Stomach (tissue), 19 donors: ENCODE measurements at places on chromosomes 7 and 10. TPM values are rescaled to one million over a fixed set of nuclear protein-coding genes. Genes with fewer than 3 reads are reported as not detected.

DNA sequence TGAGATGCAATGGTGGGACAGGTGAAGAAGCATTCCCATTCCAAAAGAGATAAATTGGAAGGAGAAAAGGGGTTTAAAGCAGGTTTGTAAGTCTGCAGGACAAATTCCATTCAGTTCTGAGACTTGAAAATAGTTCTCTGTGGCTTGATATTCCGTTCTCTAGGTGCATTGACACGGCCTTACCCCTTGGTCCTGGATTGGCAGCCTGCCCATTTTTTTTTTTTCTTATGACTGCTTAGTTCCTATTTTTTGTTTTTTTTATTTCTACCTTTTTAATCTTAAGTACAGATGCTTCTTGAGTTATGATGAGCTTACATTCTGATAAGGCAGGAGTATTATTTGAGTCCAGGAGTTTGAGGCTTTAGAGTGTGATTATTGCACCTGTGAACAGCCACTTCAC lies 70.6 kb downstream of the MLLT10 start:
- H3K27me3 ChIP-seq, result no peaks in the 10 kb centered on the region
- no peak overlapping the region for H3K27ac ChIP-seq
- H3K4me3 ChIP-seq, result no peak overlapping the region
- H3K4me1 ChIP-seq, result peaks cover 3% of the 10 kb centered on the region
- H3K36me3 ChIP-seq, result no peaks in the 10 kb centered on the region
- peak; percentile 17 for DNase-seq

- peaks cover 50% of the 10 kb centered on the region for H3K4me1 ChIP-seq
- H3K36me3 ChIP-seq, result peaks cover 12% of the 10 kb centered on the region
- no peak for DNase-seq
- peaks cover 48% of the 10 kb centered on the region for H3K27me3 ChIP-seq
- H3K4me3 ChIP-seq, result peak overlapping the region; percentile 61
- peak overlapping the region; percentile 95 for H3K27ac ChIP-seq
Measured at GRCh38 chr7:128831994-128832879, 2.0 kb downstream of the FLNC start.

- no peaks in the 10 kb centered on the region for H3K36me3 ChIP-seq
- no peak overlapping the region for H3K4me3 ChIP-seq
- H3K27me3 ChIP-seq, result no peaks in the 10 kb centered on the region
- no peak overlapping the region for H3K27ac ChIP-seq
Measured at GRCh38 chr7:153022475-153023193, 263.1 kb downstream of the ACTR3B start.

GRCh38 chr10:117677239-117677638 lies 134.7 kb downstream of the EMX2 start:
- no peaks in the 10 kb centered on the region for H3K27me3 ChIP-seq
- no peak overlapping the region for H3K4me3 ChIP-seq
- H3K27ac ChIP-seq, result no peak overlapping the region
- no peak for DNase-seq

- H3K27me3 ChIP-seq, result no peaks in the 10 kb centered on the region
- no peak for DNase-seq
- no peaks in the 10 kb centered on the region for H3K36me3 ChIP-seq
Measured at GRCh38 chr10:53029449-53029848, 256.9 kb upstream of the MBL2 start.

DNA sequence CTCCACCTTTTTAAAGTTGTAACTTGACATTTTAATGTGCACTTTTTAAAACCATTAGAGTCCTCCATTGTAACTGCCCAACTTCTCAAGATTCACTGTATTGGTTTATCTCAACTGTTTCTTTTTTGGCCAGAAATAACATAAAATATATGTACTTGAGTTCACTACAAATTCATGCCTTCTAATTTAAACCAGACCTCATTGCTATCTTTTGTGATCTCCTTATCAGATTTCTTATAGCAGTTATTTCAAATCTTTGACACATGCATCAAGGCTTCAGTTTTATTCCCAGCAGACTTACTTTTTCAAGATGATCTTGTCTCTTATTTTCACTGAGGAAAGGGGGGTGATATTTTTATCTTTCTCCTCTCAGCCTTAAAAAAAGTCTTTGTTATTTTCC lies 154.3 kb downstream of the PHF14 start:
- no peaks in the 10 kb centered on the region for H3K4me1 ChIP-seq
- no peaks in the 10 kb centered on the region for H3K36me3 ChIP-seq
- H3K4me3 ChIP-seq, result no peak overlapping the region
- no peak overlapping the region for H3K27ac ChIP-seq

DNA sequence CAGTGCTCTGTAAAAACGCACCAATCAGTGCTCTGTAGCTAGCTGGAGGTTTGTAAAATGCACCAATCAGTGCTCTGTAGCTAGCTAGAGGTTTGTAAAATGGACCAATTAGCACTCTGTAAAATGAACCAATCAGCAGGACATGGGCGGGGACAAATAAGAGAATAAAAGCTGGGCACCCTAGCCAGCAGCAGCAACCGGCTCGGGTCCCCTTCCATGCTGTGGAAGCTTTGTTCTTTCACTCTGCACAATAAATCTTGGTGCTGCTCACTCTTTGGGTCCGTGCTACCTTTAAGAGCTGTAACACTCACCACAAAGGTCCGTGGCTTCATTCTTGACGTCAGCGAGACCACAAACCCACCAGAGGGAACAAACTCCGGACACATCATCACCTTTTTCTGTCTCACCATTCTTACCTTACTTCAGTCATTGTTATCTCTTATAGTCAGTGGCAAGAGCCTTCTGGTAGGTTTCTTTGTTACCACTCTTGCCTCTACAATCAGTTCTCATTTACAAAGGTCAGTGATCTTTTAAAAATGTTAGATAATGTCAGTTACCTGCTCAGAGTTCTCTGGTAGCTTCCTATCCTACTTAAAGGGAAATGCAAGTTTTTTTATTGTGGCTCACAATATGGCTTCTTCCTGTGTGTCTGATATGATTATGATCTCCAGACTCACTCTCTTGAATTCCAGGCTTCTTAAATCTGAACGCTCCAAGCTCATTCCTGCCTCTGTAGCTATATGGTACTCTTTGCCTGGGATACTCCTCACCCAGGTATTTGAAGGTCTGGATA lies 4.5 kb downstream of the STAM start:
- H3K36me3 ChIP-seq, result no peaks in the 10 kb centered on the region
- H3K4me3 ChIP-seq, result no peak overlapping the region
- no peaks in the 10 kb centered on the region for H3K27me3 ChIP-seq
- H3K27ac ChIP-seq, result peak overlapping the region; percentile 93

GRCh38 chr10:127871631-127872010 lies 21.1 kb downstream of the CLRN3 start:
- H3K4me1 ChIP-seq, result peaks cover 9% of the 10 kb centered on the region
- no peak for DNase-seq
- peaks cover 15% of the 10 kb centered on the region for H3K27me3 ChIP-seq
- H3K36me3 ChIP-seq, result no peaks in the 10 kb centered on the region
- no peak overlapping the region for H3K4me3 ChIP-seq

GRCh38 chr7:101983147-101983811 lies 165.9 kb downstream of the CUX1 start:
- no peak for DNase-seq
- H3K4me1 ChIP-seq, result no peaks in the 10 kb centered on the region
- H3K27me3 ChIP-seq, result no peaks in the 10 kb centered on the region
- H3K36me3 ChIP-seq, result peaks cover 12% of the 10 kb centered on the region

GRCh38 chr10:23918839-23919238 lies 290.1 kb upstream of the KIAA1217 start:
- no peak overlapping the region for H3K4me3 ChIP-seq
- peaks cover 6% of the 10 kb centered on the region for H3K4me1 ChIP-seq
- no peak overlapping the region for H3K27ac ChIP-seq

GRCh38 chr10:23755556-23755955 lies 316.7 kb downstream of the OTUD1 start:
- no peaks in the 10 kb centered on the region for H3K36me3 ChIP-seq
- no peaks in the 10 kb centered on the region for H3K4me1 ChIP-seq
- H3K27ac ChIP-seq, result no peak overlapping the region
- no peak for DNase-seq
- no peaks in the 10 kb centered on the region for H3K27me3 ChIP-seq
- H3K4me3 ChIP-seq, result no peak overlapping the region

DNA sequence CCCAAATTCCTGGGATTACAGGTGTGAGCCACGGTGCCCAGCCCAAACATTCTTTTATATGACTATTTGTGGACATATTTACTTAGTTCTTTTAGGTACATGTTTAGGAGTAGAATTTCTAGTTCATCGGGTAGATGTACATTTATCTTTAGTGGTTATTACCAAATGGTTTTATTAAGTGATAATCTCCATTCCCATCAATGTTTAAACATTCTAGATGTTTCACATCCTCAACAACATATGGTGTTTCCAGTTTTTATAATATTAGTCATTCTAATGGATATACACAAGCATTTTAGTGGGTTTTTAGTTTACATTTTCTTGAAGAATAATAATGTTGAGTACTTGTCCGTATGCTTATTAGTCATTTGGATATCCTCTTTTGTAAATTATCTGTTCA lies 131.7 kb downstream of the RTKN2 start:
- H3K27me3 ChIP-seq, result no peaks in the 10 kb centered on the region
- no peak overlapping the region for H3K27ac ChIP-seq
- no peaks in the 10 kb centered on the region for H3K4me1 ChIP-seq

DNA sequence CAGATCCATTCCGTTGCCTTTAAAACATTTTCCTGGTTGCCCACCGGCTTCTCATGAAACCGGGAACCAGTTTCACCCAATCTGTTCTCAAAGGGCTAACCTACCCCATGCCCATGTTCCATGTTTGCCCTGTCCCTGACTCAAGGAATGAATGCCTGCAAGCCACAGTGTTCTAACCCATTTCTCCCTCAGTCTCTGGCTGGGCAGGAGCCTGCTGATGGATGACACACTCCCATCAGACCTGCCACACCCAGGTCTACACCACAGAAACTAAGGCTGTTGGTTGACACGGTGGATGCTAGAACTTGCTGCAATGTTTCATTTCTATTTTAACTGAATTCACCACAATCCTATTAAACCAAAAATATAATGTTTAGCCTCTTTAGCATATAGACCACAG lies 15.6 kb downstream of the CLRN3 start:
- no peaks in the 10 kb centered on the region for H3K27me3 ChIP-seq
- no peak overlapping the region for H3K27ac ChIP-seq
- peaks cover 26% of the 10 kb centered on the region for H3K4me1 ChIP-seq

DNA sequence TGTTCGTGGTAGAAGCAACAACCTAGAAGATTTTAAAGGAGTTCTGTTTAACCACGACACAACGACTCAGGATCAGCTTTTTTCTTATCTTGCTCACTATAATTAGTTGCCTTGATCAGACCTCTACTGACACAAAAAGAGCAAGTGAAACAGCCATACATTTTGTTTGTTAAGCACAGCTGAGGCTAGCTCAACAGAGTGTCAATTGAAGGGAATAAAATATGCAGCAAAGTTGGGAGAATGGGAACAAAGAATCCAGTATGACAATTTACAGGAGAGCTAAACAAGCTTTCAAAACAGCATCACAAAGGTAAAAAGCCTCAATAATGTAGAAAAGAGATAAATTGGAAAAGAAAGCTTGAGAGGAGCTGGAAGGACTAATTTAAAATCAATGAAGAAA lies 40.5 kb upstream of the HERPUD2 start:
- H3K36me3 ChIP-seq, result no peaks in the 10 kb centered on the region
- H3K27me3 ChIP-seq, result no peaks in the 10 kb centered on the region
- H3K4me3 ChIP-seq, result no peak overlapping the region
- no peaks in the 10 kb centered on the region for H3K4me1 ChIP-seq
- DNase-seq, result no peak

GRCh38 chr7:135759532-135759931 lies 10.9 kb upstream of the FAM180A start:
- H3K27ac ChIP-seq, result no peak overlapping the region
- H3K4me1 ChIP-seq, result peaks cover 9% of the 10 kb centered on the region
- H3K4me3 ChIP-seq, result no peak overlapping the region
- no peak for DNase-seq

GRCh38 chr10:58322072-58322834 lies 12.6 kb upstream of the UBE2D1 start:
- H3K36me3 ChIP-seq, result no peaks in the 10 kb centered on the region
- peak; percentile 21 for DNase-seq
- H3K27me3 ChIP-seq, result peaks cover 4% of the 10 kb centered on the region
- H3K27ac ChIP-seq, result peak overlapping the region; percentile 34

DNA sequence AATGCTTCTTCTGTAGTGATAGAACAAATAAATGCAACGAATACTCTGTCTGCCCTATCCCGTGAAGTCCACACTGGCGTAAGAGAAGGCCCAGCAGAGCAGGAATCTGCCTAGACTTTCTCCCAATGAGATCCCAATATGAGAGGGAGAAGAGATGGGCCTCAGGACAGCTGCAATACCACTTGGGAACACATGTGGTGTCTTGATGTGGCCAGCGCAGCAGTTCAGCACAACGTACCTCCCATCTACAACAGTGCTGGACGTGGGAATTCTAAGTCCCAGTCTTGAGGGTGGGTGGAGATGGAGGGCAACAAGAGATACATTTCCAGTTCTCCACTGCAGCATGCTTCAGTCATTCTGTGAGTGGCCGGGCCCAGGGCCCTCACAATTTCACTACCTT lies 45.8 kb downstream of the FIGNL1 start:
- H3K27ac ChIP-seq, result no peak overlapping the region
- no peak overlapping the region for H3K4me3 ChIP-seq
- no peak for DNase-seq
- H3K4me1 ChIP-seq, result no peaks in the 10 kb centered on the region

DNA sequence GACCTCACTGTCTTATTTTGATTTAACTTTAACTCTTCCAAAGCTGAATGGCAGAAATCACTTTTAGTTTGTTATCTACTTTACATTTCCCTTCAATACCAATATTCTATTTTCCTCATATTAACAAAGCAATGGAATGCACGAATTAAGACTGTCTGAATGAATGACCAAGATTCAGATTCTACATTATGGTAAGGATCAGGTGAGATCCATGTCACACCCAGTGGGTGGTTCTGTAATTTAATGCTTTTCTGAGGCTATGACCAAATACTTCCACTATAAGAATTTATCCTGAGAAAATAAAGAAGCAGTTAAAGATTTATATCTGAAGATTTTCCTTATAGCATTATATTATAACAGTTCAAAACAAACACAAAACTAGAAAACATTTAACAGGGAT lies 90.2 kb upstream of the NUPR2 start:
- H3K4me3 ChIP-seq, result no peak overlapping the region
- no peaks in the 10 kb centered on the region for H3K27me3 ChIP-seq
- H3K27ac ChIP-seq, result no peak overlapping the region

- no peaks in the 10 kb centered on the region for H3K4me1 ChIP-seq
- no peaks in the 10 kb centered on the region for H3K27me3 ChIP-seq
- H3K36me3 ChIP-seq, result no peaks in the 10 kb centered on the region
- no peak overlapping the region for H3K4me3 ChIP-seq
Measured at GRCh38 chr10:114328441-114328812, 75.9 kb downstream of the AFAP1L2 start.

- DNase-seq, result peak; percentile 80
- no peak overlapping the region for H3K4me3 ChIP-seq
- no peak overlapping the region for H3K27ac ChIP-seq
- no peaks in the 10 kb centered on the region for H3K36me3 ChIP-seq
Measured at GRCh38 chr7:121081327-121081936, 92.9 kb downstream of the CPED1 start.

GRCh38 chr10:59582780-59583179 lies 126.9 kb downstream of the SLC16A9 start:
- H3K27ac ChIP-seq, result no peak overlapping the region
- DNase-seq, result no peak
- H3K27me3 ChIP-seq, result no peaks in the 10 kb centered on the region
- no peaks in the 10 kb centered on the region for H3K36me3 ChIP-seq

- H3K36me3 ChIP-seq, result no peaks in the 10 kb centered on the region
- no peak for DNase-seq
- H3K27me3 ChIP-seq, result peaks cover 45% of the 10 kb centered on the region
- H3K27ac ChIP-seq, result no peak overlapping the region
Measured at GRCh38 chr10:99329554-99330346, 594 bp downstream of the CNNM1 start.

Gene ATOH7
- total RNA-seq, result not detected

Gene DNMBP
- 39.7 TPM for total RNA-seq

Gene MMD2
- not detected for total RNA-seq

Gene SLC18A3
- total RNA-seq, result not detected

Gene GPR22
- not detected for total RNA-seq

Gene TEX36
- total RNA-seq, result not detected

Gene CLDN3
- total RNA-seq, result 0.45 TPM

Gene PAX4
- not detected for total RNA-seq

Gene SPDYE2
- not detected for total RNA-seq

Gene ABCB4
- total RNA-seq, result 1.5 TPM
